Activated CD8-positive, alpha-beta T cell treated with anti-CD3 and anti-CD28 coated beads for 36 hours (primary cell): ENCODE measurements at places on chromosomes 16 and 17. TPM values are rescaled to one million over a fixed set of nuclear protein-coding genes. Genes with fewer than 3 reads are reported as not detected.

Gene KRTAP17-1
- total RNA-seq: not detected

Gene CD68
- 12.9 TPM for total RNA-seq

Gene CSH2
- not detected for total RNA-seq

Gene ELMO3
- 5.6 TPM for total RNA-seq

Gene SLC38A8
- not detected for total RNA-seq

Gene KLHL10
- total RNA-seq: 0.36 TPM

Gene G6PC1
- total RNA-seq: not detected

Gene MMP2
- total RNA-seq: not detected

Gene KRTAP9-2
- total RNA-seq: not detected

Gene DHX58
- 31.7 TPM for total RNA-seq

Gene DOC2B
- not detected for total RNA-seq

Gene DDX5
- 668 TPM for total RNA-seq

Gene ZFP3
- 1.9 TPM for total RNA-seq

Gene MAF
- 17.4 TPM for total RNA-seq

Gene IRF8
- 221 TPM for total RNA-seq

Gene KRTAP9-8
- not detected for total RNA-seq

Gene C17orf107
- total RNA-seq: 3.6 TPM

Gene CHST6
- not detected for total RNA-seq

Gene CES5A
- not detected for total RNA-seq

Gene CMTR2
- total RNA-seq: 16.6 TPM

Gene QRICH2
- total RNA-seq: 0.49 TPM

Gene MT1A
- not detected for total RNA-seq

Gene EME1
- total RNA-seq: 48.6 TPM

Gene ASGR1
- 3.9 TPM for total RNA-seq

Gene TMIGD1
- total RNA-seq: not detected

Gene UQCRC2
- 356 TPM for total RNA-seq

Gene UMOD
- not detected for total RNA-seq

Gene HSF5
- 3.9 TPM for total RNA-seq

Gene CTRB2
- total RNA-seq: not detected

Gene SPATA22
- not detected for total RNA-seq

Gene AGRP
- total RNA-seq: not detected

Gene DNAI2
- total RNA-seq: 0.47 TPM

Gene KCNG4
- not detected for total RNA-seq

Gene OR1F1
- total RNA-seq: not detected

Gene RAPGEFL1
- 3.8 TPM for total RNA-seq

Gene MRPL10
- total RNA-seq: 67.0 TPM

Gene AATK
- 0.63 TPM for total RNA-seq

Gene NOMO2
- 73.7 TPM for total RNA-seq

Gene KRTAP4-6
- not detected for total RNA-seq

Gene DOC2A
- 0.68 TPM for total RNA-seq

Gene CXCL16
- 2.0 TPM for total RNA-seq

Gene C17orf50
- total RNA-seq: not detected

Gene IGF2BP1
- 0.51 TPM for total RNA-seq

Gene FOXL1
- total RNA-seq: not detected

Gene CBFA2T3
- total RNA-seq: 0.14 TPM

Gene SMIM22
- total RNA-seq: not detected

Gene PNMT
- total RNA-seq: not detected

Gene PPP1R27
- total RNA-seq: not detected

Gene PPM1E
- total RNA-seq: 0.07 TPM

Gene CIBAR2
- not detected for total RNA-seq

Gene MT1G
- total RNA-seq: 39.0 TPM

Gene SEZ6L2
- 0.13 TPM for total RNA-seq

Gene KRTAP2-3
- total RNA-seq: not detected

Gene KRT15
- total RNA-seq: not detected

Gene PITPNM3
- 0.92 TPM for total RNA-seq

Gene PLCG2
- 12.7 TPM for total RNA-seq

Gene FLCN
- 17.2 TPM for total RNA-seq
